HL-60 (cell line): ENCODE measurements at places on chromosomes 7 and 10.

DNA sequence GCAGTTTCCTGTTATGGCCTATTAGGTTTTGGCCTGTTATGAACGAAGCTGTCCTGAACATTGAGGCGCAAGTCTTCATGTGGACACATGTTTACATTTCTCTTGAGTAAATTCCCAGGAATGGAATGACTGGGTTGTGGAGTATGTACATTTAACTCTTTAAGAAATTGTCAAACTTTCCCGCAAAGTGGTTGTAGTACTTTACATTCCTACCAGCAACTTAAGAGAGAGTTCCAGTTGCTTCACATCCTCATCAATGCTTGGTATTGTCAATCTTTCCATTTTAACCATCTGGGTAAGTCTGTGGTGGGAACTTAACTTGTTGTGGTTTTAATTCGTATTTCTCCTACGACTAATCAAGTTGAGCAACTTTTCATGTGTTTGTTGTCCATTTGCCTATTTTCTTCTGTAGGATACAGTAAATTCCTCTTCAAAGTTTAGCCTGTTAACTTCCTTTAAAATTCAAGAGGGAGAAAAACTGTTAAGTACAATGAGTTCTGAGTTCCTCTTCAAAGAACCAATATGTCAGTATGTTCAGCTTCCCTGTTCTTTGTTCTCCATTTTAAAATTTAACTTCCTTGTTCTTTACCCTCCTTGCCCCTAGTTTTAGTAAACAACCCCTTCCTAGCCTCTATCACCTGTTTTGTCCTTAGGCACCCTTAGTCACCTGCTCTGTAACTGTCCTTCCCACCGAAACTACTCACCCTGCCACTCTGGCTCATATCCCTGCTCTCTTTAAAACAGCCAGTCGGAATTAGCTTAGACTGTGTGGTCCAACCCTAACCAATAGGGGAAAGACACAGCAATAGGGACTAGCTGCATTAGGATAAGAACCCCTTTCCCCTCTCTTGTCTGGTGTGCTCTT, 74.0 kb downstream of the FAM241B start:
- peak; percentile 38 for DNase-seq

DNA sequence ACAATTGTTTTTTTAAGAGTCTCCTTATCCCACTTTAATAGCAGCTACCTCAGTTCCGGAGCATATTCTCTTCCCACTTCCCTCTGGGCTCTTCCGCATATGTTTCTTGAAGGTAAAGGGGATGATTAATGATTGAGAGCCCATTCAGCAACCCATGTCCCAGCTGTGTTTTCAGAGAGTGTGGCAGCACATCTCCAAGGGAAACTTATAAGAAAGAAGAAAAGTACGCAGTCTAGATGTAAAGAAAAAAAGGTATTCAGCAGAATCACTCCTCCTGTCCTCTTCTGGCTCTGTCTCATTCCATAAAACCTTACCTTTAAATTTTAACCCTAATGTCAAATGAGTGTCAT, 9.7 kb upstream of the ANKRD7 start:
- DNase-seq = no peak

DNA sequence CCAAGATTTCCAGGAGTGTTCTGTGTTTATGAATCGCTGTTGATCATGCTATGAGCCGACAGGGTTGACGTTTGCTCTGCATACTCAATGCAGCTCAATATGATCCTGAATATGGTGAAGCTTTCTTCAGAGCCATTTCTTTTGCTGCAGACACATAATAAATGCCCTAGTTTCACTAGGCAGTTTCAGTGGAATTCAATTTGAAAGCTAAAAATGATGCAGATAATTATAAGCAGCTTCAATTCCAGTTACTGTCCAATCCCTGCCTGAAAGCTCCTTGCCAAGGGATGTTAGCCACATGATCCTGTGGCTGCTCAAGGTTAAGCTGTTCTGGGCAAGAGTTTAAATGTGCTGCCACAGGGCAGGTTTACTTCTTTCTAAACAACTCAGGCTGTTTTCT, 805.6 kb downstream of the NRG3 start:
- no peak for DNase-seq

DNA sequence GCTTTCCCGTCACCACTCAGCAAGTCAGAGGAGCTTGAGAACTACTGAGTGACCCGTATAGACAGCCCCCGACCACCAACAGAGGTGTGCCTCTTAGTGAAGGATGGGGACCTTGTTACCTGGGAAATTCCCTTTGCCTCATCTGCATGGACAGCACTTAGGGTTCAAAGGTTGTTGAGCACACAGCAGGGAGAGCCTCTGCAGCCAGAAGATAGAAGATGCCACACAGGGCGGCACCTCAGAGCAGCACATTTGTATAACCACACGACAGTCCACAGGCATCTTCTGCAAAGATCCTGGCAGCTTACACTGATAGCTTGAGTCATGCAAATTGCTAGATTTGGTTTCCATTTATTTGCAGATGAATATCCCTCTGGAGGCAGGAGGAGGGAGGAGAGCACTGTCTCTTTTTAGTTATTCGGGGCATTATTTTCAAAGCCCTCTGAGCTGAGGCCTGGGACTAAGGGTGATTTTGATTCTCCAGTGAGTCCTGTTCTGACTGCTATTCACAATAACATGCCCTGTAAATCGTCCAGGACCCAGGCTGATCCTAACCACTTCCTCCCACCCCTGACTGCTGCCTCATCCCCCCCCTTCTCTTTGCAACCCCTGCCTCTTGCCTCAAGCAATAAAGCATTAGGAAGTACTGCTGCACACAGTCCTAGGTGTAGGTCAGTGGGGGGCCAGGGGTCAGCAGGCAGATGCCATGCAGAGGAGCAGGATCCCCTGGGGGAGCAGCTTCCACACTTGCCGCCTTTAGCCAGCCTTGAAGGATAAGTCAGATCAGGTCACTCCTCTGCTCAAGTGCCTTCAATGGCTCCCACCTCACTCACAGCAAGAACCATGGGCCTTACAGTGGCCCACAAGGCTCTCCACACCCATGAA, 24.6 kb upstream of the INMT start:
- DNase-seq = peak; percentile 10

GRCh38 chr10:89346405-89347254, 18.8 kb downstream of the IFIT3 start:
- DNase-seq = peak; percentile 20

DNA sequence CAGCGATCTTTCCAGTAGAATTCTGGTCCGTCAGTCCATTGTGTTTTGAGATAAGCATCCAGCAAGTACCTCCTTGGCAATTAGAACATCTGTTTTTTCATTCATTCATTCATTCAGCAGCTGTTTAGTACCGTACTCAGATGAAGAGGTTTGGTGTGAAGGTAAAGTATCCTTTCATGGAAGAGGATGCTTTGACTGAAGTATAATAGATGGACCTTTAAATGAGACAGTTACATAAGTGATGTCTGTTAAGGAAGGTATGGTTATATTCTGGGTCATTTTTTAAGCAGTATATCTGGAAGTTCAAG, 1.2 kb downstream of the MAPK8 start:
- DNase-seq = no peak

DNA sequence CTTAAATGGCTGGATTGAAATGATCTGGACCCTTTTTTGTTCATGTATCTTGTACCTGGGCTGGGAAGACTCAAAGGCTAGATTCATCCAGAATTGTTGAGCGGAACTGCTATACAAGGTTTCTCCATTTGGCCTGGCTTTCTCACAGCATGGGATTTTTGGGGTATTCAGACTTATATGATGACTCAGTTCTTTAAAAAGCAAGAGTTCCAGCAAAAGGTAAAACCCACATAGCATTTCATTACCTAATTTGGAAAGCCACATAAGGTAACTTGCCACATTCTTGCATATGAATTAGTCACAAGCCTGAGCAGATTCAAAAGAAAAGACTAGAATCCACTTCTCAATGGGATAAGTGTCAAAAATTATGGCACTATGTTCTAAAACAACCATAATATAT, 137.4 kb downstream of the HGF start:
- DNase-seq = no peak

DNA sequence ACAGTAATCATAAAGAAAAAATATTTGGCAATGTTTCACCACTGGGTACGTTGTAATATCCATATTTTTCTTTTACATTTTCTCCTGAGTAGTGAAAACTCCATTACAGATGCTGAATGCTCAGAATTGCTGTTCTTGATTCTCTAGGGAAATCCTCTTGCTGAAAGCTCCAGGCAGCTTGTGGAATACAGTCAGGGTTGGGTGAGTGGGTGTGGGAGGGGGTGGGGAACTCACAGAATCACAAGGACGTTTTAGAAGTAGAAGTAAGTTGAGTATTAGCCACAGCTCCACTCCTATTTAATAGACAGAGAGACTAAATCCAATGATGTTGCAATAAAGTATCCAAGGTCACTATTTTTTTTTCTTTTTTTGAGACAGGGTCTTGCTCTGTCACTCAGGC, 1270.9 kb downstream of the TYW1 start:
- DNase-seq = no peak

- DNase-seq = no peak
These were observed 50.0 kb downstream of the ABCC2 start for GRCh38 chr10:99832439-99832838.

DNA sequence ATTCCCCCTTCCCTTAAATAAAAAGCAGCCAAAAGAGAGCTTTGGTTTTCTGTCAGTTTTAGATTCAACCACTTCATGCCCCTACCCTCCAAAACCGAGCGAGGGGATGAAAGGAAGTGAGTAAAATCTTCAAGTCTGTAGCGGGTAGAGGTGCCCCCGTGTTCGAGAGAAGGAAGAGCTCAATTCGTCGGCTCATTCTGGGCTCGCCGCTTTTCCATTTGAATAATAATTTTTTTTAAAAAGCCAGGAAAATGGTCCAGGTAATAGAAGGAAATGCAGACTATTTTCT, 436.2 kb upstream of the GALNT17 start:
- no peak for DNase-seq

DNA sequence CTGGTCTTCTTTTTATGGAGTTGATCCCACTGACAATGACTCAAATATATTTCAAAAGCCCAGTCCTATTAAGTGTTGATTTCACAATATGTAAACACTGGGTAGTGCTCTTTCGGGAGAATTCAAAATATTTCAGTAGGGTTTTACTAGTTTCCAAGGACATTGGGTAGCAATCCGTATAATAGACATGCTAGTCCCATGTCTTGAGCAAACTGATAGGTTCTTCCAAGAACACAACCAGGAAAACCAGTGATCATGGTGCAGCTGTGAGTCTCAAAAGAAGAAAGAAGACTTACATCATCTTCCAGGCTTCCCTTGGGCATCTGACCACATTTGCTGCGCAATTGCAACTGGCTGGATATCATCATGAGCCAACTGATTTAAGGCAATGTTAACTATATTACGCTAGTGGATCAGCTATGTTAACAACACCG, 59.3 kb upstream of the APBB1IP start:
- peak; percentile 80 for DNase-seq

- no peak for DNase-seq
These were observed 123.8 kb downstream of the KCNMA1 start for GRCh38 chr10:77513781-77514331.

DNA sequence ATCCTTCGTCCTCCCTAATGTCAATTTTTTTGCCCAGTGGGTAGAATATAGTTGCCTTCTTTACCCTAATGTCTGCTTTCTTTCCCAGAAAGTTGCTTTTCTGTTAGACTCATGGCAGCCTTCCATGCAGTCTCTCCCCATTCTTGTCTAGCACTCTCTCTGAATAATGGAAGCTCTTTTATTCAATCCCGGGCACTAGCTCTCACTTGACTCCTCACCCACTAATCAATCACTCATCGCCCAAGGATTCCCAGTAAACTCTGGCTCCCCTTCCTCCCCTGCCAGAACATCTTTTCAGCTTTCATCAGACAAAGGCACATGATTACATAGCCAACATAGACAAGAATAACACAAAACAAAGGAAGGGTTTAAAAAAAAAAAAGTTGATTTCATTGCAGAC, 100.2 kb upstream of the RELN start:
- no peak for DNase-seq

GRCh38 chr10:130429809-130430208, 293.6 kb downstream of the GLRX3 start:
- DNase-seq = no peak

DNA sequence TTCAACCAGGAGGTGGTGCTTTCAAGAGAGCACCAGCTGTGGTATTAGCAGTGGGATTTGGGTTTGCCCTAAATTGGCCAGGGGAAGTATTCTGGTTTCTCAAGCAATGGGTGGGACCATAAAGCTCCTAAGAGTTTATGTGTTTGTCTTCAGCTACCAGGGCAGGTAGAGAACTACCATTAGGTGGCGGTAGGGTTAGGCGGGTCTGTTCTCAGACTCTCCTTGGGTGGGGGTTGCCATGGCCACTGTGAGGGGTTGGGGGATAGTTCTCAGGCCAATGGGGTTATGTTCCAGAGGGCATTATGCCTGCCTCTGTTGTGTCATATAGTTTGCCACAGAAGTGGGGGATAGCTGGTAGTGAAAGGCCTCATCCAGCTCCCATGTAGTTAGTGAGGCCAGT, 47.7 kb upstream of the BICC1 start:
- no peak for DNase-seq

DNA sequence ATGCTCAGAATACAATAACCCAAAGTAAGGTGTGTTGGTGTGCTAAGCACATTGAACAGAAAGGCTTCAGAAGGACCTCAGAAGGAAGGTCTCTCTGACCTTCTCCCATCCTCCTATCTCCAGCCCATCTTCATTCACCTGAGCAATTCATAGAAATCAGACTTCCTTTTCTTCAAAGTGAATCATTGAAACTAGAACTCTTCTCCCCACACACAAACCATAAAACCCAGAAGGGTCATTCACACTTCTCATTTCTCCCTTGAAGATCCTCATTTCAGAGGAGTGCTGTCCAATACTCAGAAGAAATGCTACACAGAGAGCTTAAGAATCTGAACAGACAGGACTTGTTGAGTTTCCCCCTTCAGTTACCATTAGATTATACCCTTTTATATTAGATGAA, 89.5 kb downstream of the VWDE start:
- DNase-seq = no peak

GRCh38 chr7:69878591-69878990, 280.3 kb downstream of the AUTS2 start:
- DNase-seq = no peak

- DNase-seq = peak; percentile 45
These were observed 130.0 kb upstream of the BTBD16 start for GRCh38 chr10:122140941-122141623.

DNA sequence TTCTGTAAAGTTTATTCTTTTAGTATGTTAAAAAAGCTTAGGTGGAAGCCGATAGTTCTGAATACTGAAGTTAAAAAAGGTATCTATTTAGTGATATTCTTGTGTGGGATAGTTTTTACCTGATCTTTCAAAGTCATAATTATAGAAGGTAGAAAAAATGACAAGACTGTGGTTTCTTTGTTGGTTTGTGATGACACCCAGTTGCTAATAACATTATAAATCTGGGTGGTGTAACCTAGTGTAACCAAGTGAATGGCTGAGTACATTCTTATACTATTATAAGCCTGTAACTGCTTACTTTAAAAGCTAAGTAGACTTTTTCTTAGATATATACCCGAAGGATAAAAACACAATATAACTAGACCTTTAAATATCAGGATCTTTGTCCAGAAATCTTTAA, 2.3 kb downstream of the CDK13 start:
- no peak for DNase-seq

GRCh38 chr7:48255046-48255445, 83.8 kb downstream of the ABCA13 start:
- DNase-seq = no peak

GRCh38 chr7:94115316-94115715, 111.2 kb upstream of the BET1 start:
- no peak for DNase-seq

GRCh38 chr10:132726194-132726593, 59.8 kb downstream of the NKX6-2 start:
- no peak for DNase-seq
